ENCODE measurements at places on chromosomes 5 and 9. TPM values are rescaled to one million over a fixed set of nuclear protein-coding genes. Genes with fewer than 3 reads are reported as not detected.

MAP1B gene
- total RNA-seq: 73.2 TPM

SLC45A2 gene
- not detected for total RNA-seq

ANXA2R gene
- total RNA-seq: 0.82 TPM

ELOVL7 gene
- total RNA-seq: 0.19 TPM

PIP5K1B gene
- total RNA-seq: 71.9 TPM

PCDHGB4 gene
- 4.2 TPM for total RNA-seq

PHF24 gene
- 0.11 TPM for total RNA-seq

SLC1A1 gene
- total RNA-seq: 3.1 TPM

PCAT7 gene
- not detected for total RNA-seq

RNF208 gene
- total RNA-seq: 31.5 TPM

SLC34A1 gene
- not detected for total RNA-seq

MYMK gene
- total RNA-seq: not detected

GDA gene
- total RNA-seq: 0.85 TPM

DNA sequence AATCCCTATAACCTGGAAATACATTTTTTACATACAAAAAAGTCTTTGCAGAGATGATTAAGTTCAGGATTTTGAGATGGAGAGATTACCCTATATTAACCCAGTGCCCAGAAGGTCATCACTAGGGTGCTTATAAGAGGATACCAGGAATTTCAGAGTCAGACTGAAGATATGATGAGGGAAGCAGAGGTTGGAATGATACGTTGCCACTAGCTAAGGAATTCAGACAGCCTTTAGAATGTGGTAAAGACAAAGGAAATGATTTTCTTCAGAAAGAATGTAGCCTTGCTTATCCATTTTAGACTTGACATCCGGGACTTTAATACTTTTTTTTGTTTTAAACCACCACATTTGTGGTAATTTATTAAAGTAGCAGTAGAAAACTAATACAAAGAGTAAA lies 2176.8 kb upstream of the C9orf72 start:
- no peak for DNase-seq

DNA sequence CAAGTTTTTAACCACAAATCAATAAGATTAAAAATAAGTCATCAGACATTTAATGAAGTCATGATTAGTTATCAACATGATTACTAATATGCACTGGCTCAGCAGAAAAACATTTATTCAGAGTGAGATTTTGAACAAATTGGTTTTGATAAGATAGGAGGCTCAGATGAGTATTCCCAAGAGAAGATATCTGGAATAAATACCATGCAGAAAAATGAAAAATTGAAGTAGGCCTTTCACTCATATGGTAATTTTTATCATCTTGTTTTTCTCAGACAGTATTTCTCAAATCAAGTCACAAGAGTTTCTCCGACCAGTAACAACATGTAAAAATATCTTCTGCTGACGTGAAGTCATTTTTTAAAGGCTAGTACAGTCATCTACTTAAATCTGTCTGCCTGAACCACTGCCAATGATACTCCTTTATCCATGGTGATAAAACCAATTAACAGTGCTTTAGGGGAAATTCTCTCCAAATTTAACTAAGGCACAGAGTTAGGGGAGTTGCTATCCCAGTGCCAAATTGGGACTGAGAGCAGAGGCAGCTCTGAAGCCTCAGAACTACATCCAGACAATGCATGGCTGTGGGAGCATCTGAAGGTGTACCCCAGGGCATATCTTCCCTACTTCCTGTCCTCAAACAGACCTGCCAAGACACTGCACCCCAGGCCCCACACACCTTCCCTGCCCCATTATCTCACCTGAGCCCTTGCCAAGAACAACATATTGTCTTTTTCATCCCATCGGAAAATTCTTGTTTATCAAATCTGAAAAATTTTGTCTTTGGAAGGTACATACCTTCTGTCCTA lies 105.5 kb upstream of the TSLP start:
- no peak for DNase-seq

DNA sequence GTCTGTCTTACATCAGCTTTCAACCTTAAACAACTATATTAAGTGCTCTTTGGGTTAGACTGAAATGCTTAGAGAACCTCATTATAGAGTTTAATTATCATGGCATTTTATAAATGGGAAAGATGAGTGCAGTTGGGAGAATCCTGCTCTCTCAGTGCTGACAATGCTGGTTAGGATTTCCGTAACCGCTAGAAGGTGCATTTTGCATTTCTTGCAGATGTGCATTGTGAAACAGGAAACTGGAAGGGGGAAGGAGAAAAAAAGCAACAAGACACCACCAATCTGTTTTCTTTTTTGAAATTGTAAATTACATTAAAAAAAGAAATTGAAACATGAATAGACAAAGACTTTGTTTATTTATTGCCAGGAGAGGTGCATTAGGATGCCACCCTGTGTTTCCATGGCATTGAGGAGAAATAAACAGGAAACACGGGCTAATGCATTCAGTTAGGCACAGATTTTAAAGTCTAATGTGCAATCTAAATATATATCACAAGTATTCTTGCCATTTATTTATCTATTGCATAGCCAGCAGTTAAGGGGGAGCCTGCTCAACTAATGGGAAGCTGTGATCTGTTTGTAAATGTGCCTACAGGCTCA lies 478.9 kb downstream of the PSAT1 start:
- no peak for DNase-seq

DNA sequence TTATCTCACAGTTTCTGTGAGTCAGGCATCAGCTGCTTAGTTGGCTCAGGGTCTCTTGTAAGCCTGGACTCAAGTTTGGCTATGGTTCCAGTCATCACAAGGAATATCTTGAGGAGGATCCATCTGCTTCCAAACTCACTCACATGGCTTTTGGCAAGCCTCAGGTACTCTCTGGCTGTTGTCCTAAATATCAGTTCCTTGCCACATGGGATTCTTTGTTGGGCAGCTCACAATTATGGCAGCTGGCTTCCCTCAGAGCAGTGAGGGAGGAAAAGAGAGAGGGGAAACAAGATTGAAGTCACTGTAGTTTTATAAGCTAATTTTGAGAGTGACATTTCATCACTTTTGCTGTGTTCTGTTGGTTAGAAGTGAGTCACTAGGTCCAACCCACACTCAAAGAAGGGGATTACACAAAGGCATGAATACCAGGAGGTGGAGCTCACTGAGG lies 144.5 kb downstream of the GCNT1 start:
- DNase-seq: no peak

DNA sequence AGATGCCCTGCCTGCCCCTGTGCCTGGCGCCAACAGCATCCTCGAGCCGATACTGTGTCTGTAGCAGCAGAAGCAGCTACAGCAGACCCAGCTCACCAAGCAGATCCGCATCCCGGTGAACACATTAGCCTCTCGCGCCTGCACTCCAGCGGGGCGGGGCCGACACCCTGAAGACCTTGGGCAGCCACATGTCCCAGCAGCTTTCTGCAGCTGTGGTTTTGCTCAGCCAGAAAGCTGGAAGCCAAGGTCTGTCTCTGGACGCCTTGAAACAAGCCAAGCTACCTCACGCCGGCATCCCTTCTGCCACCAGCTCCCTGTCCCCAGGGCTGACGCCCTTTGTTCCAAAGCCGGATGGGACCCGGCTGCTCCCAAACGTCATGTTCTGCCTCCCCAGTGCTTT lies 59.6 kb downstream of the ACTBL2 start:
- DNase-seq: peak; percentile 69

GRCh38 chr5:150397782-150398721 lies 14.7 kb downstream of the CD74 start:
- no peak for DNase-seq

- DNase-seq: no peak
Observed at GRCh38 chr5:91373600-91373999, 9.5 kb downstream of the ARRDC3 start.

DNA sequence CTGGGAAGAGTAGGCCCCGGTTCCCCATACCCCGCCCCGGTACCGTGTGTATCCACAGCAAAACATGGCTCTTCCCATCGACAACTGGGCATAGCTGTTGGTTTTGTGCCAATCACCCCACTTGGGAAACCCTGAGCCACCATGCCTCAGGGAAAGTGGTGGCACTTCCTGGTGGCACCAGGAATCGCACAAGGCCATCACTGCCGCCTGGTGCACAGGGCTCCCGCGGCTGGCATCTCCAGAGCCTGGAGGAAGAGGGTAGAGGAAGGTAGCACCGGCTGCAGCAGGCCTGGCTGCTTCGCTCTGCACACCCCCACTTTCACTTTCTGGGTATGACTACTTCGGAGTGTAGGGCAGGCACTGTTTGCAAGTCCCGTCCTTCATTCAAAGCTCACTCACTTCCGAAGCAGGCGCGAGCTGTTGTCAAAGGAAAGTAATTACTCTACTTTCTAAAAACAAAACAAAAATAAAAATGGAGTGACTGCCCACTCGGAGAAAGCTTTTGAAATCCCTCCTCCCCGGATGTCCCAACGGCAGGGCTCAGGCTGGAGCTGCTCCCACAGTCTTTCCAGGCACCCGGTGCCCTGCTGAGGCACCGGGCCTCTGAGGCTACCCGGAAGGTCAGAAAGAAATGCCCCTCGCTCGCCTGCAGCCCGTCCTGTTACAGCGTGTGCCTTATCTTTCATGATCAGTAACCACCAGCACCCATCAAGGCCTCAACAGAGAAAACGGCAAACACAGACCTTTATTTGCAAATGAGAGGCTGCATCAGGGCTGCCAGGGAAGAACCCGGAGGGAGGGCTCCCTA lies 2.0 kb downstream of the BRD3 start:
- DNase-seq: no peak

DNA sequence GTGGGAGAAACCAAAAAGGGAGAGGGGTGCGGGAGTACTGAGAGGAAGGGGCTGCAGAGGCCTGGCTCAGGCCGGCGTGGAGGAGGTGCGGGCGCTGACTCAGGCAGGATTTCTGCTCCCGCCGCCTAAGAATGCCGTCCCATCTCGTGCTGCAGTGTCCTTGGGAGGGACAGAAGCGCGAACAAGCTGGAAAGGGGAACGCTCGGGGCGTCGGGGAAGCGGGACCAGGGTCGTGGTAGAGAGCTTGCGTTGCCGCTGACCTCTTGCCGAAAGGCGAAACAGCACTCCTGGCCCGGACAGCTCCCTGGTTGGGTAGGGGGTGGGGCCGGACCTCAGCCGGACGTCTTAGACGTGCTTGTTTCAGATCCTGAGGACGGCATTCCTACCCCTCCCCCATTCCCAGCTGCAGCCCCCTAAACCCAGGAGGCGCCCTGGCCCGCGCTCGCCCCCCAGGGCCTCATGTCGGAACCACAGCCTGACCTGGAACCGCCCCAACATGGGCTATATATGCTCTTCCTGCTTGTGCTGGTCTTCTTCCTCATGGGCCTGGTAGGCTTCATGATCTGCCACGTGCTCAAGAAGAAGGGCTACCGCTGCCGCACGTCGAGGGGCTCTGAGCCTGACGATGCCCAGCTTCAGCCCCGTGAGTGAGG lies 1.1 kb downstream of the RELL2 start:
- DNase-seq: peak; percentile 56

DNA sequence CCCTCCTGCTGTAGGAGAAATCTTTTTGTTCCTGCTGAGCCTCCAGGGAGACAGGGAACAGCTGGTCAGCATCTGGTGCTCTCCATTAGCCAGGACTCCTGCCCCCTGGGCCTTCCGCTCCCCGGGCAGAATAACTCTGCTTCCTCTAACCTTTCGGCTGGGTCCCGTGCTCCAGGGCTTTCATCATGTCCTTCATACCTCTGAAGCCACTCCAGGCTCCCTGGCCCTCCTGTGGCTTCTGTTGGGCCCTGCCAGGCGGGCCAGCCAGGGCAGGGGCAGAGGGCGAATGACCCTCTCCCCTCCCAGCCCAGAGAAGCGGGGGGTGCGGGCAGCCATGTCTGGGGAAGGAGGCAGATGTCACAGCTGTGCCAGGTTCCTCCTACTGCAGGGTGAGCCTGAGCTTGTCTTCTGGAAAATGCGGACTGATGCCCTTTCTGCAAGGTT lies 81.7 kb upstream of the LMX1B start:
- DNase-seq: peak; percentile 77

GRCh38 chr5:175800656-175801081 lies 70.7 kb upstream of the CPLX2 start:
- DNase-seq: no peak

GRCh38 chr5:139141446-139142204 lies 56.5 kb downstream of the SIL1 start:
- peak; percentile 45 for DNase-seq

DNA sequence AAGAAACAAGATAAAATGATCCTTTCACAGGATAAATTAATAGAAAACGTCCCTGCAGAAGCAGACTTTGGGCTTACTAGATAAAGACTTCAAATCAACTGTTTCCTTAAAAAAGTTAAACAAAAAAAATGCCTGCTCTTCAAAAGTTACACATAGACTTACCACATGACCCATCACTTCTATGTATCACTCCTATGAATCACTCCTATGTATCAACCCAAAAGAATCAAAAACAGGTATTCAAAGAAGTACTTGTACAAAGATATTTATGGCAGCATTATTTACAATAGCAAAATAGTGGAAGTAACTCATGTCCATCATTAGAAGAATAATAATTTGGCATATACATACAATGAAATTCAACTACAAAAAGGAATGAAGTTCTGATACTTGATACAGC lies 56.3 kb upstream of the PRDM9 start:
- DNase-seq: no peak

- no peak for DNase-seq
Observed at GRCh38 chr5:5521478-5521877, 99.0 kb downstream of the ICE1 start.

- no peak for DNase-seq
Observed at GRCh38 chr9:18606846-18607245, 132.9 kb downstream of the ADAMTSL1 start.

DNA sequence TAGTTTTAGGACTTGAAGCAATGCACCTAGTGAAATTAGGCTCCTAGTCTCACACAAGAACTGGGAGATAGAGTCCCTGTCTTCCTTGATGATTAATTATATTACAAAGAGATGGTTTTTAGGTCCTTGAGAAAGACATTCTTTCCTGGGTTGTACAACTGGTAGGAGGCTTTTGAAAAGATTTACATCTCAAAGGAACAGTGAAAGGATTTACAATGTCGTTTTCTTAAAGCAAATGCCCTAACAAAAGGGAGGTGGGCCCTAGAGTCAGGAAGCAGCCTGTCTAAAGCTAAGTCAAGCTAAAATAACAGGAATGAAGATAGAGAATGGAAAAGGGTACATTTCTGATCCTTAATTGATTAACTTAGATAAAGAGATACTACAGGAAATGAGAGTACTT lies 102.2 kb upstream of the IL7R start:
- no peak for DNase-seq

DNA sequence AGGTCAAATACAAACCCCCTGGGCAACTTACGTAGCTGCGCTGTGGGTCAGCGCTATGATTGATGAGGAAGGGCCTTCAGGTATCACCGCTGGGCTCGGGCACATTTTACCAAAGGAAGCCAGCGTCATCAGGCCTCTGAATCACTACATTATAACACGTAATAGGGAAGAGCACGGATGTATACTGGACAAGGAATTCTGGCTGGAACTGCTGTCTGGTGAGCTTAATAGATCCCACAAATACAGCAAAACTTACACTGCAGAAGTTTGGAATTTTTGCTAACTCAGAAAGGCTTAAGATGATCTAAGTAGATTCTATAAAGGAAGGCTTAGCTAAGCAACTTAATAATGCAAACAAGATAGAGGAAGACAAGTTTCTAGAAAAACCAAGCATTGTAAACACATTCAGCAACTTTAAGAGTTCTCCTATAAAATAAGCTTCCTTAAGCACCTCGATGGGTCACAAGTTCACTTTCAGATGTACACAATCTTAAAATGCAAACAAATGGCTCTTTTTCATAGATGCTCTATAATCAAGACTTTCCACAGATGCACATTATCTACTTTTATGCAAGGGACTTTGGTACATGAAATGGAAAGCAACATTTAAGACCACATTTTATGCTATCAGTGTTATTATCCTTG lies 360.1 kb upstream of the PANK3 start:
- DNase-seq: no peak
